HT-29 (cell line): ENCODE measurements at places on chromosomes 11 and 22. TPM values are rescaled to one million over a fixed set of nuclear protein-coding genes. Genes with fewer than 3 reads are reported as not detected.

Gene PATZ1
- total RNA-seq = 42.8 and 44.2 TPM in 2 replicates

Gene OR4C13
- total RNA-seq = not detected in 2 replicates

Gene PAMR1
- not detected in 2 replicates for total RNA-seq

Gene LUZP2
- total RNA-seq = not detected in 2 replicates

Gene BDNF
- total RNA-seq = 0.37 and 0.53 TPM in 2 replicates

Gene GAL3ST3
- total RNA-seq = not detected in 2 replicates

Gene SCN2B
- not detected in 2 replicates for total RNA-seq

Gene USP2
- total RNA-seq = 2.2 and 4.4 TPM in 2 replicates

Gene OR52L1
- total RNA-seq = not detected in 2 replicates

Gene IL10RA
- 0.21 TPM in 1 of 2 replicates, not detected in the other for total RNA-seq

Gene TMEM86A
- total RNA-seq = 3.1 and 5.6 TPM in 2 replicates

Gene HEPN1
- not detected in 2 replicates for total RNA-seq

Gene TEAD1
- 99.5 and 102 TPM in 2 replicates for total RNA-seq

Gene TIMM8B
- 212 and 216 TPM in 2 replicates for total RNA-seq

Gene TSGA10IP
- total RNA-seq = not detected in 2 replicates

Gene OR10D3
- total RNA-seq = not detected in 2 replicates

Gene P4HA3
- not detected in 2 replicates for total RNA-seq

Gene ZNF214
- 1.8 and 2.5 TPM in 2 replicates for total RNA-seq

Gene INS
- not detected in 2 replicates for total RNA-seq

Gene KCNC1
- total RNA-seq = not detected in 2 replicates

Gene C11orf97
- not detected in 2 replicates for total RNA-seq

Gene OR2D2
- 0.37 TPM in 1 of 2 replicates, not detected in the other for total RNA-seq

Gene KCNK4
- not detected in 2 replicates for total RNA-seq

Gene MCAM
- total RNA-seq = 6.4 and 9.9 TPM in 2 replicates

Gene MS4A15
- not detected in 2 replicates for total RNA-seq

Gene SEC14L6
- not detected in 2 replicates for total RNA-seq

Gene NCAPH2
- total RNA-seq = 87.9 and 88.8 TPM in 2 replicates

Gene POLD3
- total RNA-seq = 17.8 and 18.4 TPM in 2 replicates

Gene FGF4
- total RNA-seq = not detected in 2 replicates

Gene TIGD3
- total RNA-seq = 2.9 and 3.0 TPM in 2 replicates

Gene SYCE3
- not detected in 2 replicates for total RNA-seq

Gene HBG2
- total RNA-seq = not detected in 2 replicates

Gene C11orf21
- 0.81 and 1.3 TPM in 2 replicates for total RNA-seq

Gene LMO1
- total RNA-seq = not detected in 2 replicates

Gene JHY
- total RNA-seq = 0.26 and 0.28 TPM in 2 replicates

Gene MYO7A
- 1.9 and 2.3 TPM in 2 replicates for total RNA-seq

Gene GPR83
- total RNA-seq = 0.05 TPM in 1 of 2 replicates, not detected in the other

Gene TMEM191B
- total RNA-seq = 5.0 and 12.5 TPM in 2 replicates

Gene ANO1
- total RNA-seq = 83.2 and 114 TPM in 2 replicates

Gene RCOR2
- 0.37 and 2.0 TPM in 2 replicates for total RNA-seq

Gene SAA2
- not detected in 2 replicates for total RNA-seq

Gene SC5D
- total RNA-seq = 26.3 and 30.0 TPM in 2 replicates
